ENCODE measurements at places on chromosomes 12 and 14.

GRCh38 chr12:47686645-47687240 is 19.1 kb downstream of the RPAP3 start:
- peak; percentile 38 for DNase-seq

DNA sequence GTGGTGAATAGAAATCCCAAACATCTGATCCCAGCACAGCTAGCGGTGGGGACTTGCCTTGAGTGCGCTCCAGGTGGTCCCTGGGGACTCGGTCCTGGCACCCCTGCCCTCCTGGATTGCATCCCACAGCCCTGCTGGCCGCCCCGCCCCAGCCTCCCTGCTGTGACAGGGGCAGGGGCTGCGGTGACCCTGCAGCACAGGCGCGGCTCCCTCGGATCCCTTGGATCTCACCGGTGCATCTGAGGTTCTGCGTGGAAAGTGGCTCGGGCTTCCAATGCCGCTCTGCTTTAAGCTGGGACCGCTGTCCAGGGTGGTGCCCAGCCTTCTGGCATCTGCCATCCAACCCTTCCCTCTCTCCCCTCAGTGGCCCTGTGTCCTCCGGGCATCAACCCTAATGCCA is 16.0 kb downstream of the ANKRD9 start:
- no peak for DNase-seq

GRCh38 chr12:91105807-91106206 is 5.5 kb downstream of the LUM start:
- peak; percentile 5 for DNase-seq

DNA sequence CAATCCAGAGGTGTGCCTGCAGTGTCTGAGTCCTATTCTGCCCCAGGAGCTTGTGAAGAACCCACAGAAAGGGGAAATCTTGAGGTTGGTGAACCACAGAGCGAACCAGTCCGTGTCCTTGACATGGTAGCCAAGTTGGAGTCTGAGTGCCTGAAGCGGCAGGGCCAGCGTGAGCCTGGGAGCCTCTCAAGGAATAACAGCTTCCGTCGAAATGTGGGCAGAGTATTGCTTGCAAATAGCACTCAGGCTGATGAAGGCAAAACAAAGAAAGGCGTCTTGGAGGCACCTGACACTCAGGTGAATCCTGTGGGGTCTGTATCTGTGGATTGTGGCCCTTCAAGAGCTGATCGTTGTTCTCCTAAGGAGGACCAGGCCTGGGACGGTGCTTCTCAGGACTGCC is 60.5 kb downstream of the ATG14 start:
- no peak for DNase-seq

DNA sequence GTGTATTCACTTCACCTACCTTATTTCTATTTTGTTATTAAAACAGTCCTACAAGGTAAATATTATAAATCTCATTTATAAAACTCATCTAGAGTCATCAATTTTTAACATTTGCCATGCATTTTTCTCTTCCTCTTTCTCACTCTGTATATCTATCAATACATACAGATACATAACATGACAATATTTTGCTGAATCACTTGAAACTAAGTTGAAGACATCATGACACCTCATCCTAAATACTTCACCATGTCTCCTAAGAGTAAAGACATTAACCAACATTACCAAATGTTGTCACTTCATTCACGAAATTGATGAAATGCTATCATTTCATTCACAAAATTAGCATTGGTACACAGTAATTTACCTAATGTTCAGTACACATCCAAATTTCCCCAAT is 181.8 kb downstream of the PAX9 start:
- DNase-seq: no peak

GRCh38 chr12:93380480-93381121 is 2.9 kb downstream of the NUDT4 start:
- DNase-seq: no peak

GRCh38 chr12:16018306-16018705 is 107.2 kb downstream of the DERA start:
- no peak for DNase-seq

GRCh38 chr12:95014554-95014953 is 11.1 kb upstream of the NDUFA12 start:
- DNase-seq: peak; percentile 32

GRCh38 chr12:109287181-109287580 is 21.9 kb downstream of the FOXN4 start:
- DNase-seq: no peak

GRCh38 chr14:77991128-77991772 is 178.9 kb upstream of the NRXN3 start:
- DNase-seq: peak; percentile 4

DNA sequence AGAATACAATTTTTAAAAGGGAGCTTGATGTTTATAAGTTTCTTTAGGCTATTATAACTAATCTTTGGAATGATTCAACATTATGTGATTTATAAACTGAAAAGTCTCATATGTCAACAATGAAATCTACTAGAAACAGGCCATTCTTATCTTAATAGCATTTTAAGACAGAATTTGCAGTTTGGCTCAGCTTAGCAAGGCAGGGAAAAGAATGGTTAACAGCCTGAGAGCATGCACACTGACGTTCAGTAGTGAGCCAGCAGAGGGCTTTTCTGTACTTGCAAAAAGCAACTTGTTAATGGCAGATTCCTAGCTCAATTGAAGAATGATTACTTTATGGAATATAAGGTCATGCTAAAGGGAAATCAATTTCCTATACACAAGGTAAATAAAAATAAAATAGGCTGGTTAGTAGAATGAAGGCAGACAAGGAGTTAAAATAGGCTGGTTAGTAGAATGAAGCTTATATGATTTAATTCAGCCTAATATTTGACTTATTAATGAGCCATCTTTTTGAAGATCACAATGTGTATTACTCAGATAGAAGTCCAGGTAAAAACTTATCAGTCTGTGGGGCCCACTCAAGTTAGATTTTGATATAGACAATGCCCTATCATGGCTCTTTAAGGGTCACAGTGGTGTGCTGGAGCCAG is 95.9 kb downstream of the OTOGL start:
- no peak for DNase-seq

DNA sequence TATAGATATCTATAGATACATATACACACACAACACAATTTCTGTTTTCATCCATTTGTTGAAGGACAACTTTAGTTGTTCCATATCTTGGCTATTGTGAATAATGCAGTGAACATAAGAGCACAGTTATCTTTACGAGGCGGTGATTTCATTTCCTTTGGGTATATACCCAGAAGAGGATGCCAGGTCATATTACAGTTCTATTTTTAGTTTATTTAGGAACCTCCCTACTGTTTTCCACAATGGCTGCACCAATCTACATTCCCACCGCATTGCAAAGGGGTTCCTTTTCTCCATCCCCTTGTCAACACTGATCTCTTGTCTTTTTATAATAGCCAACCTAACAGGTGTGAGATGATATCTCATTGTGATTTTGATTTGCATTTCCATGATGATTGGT is 143.4 kb upstream of the ARHGAP5 start:
- DNase-seq: no peak

DNA sequence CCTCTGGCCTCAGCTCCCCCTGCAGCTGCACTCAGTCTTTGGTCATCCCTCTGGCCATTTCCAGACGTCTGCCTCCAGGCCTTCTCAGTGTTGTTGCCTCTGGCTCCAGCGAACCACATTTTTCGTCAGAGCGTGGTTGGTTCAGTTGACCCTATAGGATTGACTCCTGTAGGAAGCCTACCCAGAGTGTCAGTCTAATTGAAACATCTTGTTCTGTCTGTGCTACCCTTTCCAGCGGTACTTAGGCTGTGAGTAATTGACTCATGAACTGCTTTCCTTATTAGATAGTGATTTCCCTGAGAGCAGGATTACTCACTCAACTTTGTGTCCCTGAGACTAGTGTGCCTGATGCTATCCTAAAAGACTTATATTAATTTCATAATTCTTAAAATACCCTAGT is 373.2 kb downstream of the ATP23 start:
- DNase-seq: no peak

DNA sequence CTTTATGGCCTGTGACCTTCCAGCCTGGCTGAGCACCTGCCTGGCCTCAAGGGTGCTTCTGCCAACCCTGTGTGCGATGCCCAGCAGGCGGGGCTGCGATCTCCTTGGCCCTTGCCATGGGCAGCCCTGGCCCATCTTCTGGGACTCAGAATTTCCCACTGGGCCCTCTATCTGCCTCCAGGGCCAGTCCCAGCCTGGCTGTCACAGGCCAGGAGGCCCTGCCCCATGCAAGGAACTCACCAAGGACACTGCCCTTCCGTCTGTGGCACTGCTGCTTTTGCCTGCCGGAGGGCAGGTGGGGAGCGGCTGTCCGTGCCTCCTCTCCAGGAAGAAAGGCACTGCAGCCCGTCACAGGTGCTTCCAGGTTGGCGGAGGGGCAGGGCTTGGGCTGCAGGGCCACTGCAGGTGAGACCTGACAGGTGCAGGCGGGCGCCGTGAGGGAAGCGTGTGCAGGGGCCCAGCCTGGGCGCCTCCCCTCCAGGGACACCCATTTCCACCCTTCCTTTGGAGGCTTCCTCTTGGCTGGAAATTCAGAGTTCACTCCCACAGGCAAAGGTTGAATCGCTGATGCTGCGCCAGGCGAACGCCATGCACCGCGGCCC is 177.8 kb downstream of the KIF26A start:
- DNase-seq: no peak

DNA sequence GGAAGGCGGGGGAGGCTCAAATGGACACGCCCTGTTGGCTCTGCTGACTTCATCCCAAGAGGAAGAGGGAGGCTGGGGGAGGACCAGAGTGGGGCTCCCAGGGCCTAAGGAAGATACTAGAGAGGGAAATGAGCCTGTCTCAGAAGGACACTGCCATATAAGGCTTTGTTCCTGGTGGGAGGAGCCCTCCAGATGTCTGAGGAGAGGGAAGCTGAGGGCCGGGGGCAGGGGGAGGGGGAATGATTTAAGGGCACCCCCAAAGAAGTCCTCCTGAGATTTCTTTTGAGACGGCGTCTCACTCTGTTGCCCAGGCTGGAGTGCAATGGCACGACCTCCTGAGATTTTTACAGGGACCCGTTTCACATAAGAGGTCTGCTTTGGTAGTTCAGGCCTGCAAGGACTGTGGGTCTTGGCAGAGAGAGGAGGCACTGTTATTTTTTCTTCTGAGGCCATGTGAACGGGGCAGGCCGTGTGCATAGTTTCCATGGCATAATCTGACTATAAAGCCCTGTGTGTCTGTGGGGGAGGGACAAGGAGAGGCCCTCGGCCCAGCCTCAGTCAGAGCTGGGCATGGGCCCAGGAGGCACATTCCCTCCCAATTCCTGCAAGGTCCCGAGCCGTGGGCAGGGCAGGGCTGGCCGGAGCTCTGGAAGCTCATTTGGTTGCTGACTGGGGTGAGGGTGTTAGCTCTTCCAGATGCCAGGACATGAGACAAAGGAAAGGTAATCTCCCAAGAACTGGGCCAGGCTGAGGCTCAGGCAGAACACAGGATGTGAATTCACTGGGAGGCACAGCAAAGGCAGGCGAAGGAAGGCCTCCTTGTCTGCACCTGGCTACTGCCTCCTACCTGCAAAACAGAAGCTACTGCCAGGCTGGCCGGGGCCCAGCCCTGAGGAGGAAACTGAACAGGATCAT is 22.2 kb upstream of the PLEKHG3 start:
- DNase-seq: peak; percentile 27

DNA sequence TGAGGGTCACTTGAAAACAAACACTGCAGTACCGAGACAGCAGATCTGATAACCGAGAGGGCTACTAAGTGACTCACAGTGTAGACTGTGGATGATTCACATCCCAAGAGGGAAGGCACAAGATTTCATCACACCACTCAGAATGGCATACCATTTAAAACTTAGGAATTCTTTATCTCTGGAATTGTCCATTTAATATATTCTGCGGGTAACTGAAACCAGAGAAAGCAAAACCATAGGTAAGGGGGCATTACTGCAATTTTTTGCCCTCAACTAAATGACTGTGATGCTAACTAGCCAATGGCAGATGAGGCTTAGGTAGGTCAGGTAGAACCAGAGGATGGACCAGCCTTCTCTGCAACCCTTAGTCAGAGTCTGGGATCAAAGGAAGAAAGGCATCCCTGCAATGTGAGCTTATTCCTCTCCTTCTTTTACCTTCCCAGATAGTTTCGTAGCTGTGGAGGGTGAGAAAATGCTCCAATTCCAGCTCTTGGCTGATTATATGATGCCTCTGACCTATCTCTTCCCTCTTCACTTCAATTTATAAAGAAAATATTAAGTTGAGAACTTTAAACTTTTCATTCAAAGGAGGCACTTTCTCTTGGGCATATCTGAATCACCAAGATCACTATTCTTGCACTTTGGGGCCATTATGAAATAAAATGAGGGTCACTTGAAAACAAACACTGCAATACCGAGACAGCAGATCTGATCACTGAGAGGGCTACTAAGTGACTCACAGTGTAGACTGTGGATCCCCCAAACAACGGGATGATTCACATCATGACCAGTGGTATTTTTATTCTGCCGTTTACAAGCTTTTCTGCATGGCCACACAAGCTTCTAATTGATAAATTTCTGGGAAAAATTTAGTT is 6.8 kb downstream of the ART4 start:
- no peak for DNase-seq

DNA sequence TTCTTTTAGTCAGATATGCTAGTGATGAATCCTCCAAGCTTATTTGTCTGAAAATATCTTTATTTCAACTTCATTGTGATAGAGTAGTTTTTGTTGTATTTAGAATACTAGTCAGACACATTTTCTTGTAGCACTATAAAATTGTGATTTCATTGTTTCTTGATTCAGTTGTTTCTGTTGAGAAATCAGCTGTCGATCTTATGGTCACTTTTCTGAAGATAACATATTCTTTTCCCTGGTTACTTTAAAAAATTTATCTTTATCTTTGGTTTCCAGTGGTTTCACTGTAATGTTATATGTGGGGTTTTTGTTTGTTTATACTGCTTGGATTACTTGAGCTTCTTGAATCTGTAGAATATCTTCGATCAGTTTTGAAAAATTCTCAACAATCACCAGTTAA is 426.1 kb downstream of the SOX5 start:
- DNase-seq: no peak

- no peak for DNase-seq
Measured at GRCh38 chr12:83971781-83972180, 940.8 kb downstream of the SLC6A15 start.

- no peak for DNase-seq
Measured at GRCh38 chr14:104277416-104278213, 139.2 kb downstream of the KIF26A start.

DNA sequence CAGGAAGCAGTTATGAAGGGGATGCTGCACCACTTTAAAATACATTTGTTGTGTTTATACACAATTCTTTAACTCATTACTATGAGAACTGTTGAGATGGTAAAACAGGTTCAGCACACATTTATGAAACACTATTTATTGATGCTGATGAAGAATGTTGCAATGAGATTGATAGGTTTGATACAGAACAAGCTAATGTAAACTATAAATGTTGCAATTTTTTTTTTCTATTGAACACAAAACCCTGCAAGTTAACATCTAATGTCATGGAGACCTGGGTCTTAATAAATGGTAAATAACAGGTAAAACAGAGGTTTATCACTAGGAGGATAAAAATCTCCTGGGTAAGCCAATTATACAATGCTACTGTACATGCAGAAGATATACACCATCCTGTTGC is 857.6 kb downstream of the FSCB start:
- DNase-seq: no peak

DNA sequence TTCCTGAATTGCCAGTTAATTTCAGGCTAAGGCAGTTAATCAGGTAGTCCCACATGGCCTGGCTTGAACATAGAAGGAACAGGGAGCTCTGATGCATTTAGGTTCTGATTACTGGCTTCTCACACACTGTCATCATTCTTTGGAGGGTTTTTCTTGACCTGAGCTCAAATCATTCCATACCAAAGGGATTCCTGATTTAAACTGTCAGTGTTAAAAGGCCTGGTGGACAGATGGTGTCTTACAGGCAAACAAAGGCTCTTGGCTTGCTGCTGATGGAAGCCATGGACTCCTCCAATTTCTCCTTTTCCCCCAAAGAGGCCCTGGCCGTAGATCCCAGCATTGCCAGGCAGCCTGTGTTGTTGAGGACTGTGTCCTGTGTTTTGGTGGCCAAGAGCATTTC is 30.2 kb downstream of the CACNA1C start:
- DNase-seq: no peak

Measured in MV-4-11 (cell line).